Transverse colon (tissue), 4 donors: ENCODE measurements at places on chromosomes 3 and 15. TPM values are rescaled to one million over a fixed set of nuclear protein-coding genes. Genes with fewer than 3 reads are reported as not detected.

DNA sequence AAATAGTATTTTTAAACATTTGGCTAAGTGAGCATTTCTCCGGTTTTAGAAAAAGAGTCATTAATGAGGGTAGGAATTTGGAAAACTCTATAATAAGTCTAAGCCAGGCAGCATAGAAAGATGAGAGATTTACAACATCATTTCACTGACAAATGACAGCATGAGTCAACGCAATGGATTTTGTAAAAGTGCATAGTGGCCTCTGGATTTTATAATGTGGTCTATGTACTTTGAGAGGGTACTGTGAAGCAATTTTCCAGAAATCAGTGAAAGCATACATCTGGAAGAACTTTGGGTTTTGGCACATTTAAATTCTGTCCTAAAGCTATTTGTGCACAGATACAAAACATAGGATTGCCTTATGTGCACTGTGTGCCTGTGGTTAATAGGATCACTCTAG, 130.8 kb upstream of the CCNL1 start:
- no peak for DNase-seq

DNA sequence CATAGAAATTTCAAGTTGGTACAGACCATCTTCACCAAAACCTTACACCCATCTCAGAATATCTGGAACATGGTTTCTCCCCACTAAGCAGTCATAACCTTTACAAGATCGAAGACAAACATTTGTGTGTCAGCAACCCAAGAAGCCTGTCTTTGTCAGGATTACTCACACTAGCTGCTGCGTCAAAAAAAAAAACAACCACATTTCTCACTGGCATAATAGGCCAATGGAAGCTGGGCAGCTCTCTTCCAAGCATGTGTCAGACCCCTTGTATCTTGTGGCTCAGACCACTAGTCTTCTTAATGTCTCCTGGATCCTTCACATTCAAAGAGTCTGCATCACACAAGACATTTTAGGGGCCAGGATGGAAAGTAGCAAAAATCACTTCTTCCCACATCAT, 266.9 kb upstream of the IGF1R start:
- no peak for DNase-seq

GRCh38 chr3:18135060-18135814, 289.9 kb downstream of the SATB1 start:
- DNase-seq, result no peak

DNA sequence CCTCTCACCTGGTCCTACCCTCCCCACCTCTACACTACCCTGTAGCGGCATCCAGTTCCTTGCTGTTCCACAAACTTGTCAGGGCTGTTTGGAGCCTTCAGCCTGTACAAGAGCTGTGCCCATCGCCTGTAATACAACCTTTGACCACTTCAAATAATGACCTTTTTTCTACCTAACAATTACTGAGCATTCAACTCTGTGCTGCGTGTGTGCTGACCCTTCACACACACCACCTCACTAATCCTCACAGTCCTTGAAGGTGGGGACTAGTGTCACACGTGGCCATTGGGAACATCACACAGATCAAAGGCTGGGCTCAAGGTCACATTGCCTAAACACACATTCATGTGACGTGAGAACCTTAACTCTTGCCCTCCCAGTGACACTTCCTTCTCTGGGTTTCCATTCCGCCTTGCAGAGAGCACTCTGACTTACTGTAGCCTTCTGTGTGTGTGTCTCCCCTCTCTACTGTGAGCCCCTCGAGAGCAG, 3.1 kb downstream of the C3orf20 start:
- no peak for DNase-seq

- no peak for DNase-seq
Observed at GRCh38 chr3:15889936-15890335, 92.2 kb upstream of the ANKRD28 start.

DNA sequence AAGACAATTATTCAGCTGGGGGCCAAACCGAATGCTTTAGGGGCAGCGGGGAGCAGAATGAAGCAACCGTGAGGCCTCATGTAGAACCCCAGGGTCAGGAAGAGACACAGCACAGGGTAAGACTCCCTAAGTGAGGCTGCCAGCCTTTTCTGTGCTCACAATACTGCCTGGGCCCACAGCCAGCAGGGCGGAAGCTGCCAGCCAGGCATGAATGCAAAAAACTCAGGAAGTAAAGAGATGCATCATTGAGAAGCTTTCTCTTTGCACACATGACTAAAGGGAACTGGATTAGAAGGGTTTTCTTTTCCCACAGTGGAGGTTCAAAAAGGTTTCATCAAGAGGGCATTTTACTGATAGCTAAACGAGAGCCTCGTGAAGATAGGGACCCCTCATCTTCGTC, 33.3 kb downstream of the CA12 start:
- peak; percentile 75 for DNase-seq

- DNase-seq, result no peak
Observed at GRCh38 chr15:66644869-66645268, 57.2 kb upstream of the SMAD6 start.

GRCh38 chr15:76905855-76906254, 715 bp upstream of the SCAPER start:
- DNase-seq, result no peak

DNA sequence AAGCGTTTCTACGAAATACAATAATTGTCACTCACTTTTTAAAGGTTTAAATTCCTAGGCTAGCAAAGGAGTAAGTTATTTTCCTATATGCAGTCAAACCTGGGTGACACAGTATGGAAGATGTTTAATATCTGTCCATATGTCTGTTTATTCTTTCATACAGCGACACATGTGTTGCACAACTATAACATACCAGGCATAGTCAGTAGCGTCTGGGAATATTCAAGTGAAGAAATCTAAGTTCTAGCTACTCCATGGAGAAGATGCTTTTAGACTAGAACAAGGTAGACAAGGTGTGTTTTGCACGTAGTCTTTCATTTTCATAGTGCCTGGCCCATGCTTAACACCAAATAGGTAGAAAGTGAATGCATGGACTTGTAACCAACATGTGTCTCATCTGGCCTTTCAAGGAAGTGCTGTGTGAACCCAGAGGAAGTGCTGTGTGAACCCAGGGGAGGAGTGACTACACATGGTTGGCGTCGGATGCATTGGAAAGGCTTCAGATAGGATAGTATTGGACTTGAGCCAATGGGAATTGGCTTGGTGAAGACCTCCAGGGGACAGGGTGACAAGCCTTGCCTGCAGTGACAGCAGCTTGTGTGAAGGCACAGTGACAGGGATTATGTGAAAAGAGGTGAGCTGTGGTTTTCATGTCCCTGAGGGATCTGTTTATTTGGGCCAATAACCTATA, 267.0 kb downstream of the PTPRG start:
- DNase-seq, result no peak

- no peak for DNase-seq
Observed at GRCh38 chr3:70992131-70992530, 591.4 kb downstream of the FOXP1 start.

DNA sequence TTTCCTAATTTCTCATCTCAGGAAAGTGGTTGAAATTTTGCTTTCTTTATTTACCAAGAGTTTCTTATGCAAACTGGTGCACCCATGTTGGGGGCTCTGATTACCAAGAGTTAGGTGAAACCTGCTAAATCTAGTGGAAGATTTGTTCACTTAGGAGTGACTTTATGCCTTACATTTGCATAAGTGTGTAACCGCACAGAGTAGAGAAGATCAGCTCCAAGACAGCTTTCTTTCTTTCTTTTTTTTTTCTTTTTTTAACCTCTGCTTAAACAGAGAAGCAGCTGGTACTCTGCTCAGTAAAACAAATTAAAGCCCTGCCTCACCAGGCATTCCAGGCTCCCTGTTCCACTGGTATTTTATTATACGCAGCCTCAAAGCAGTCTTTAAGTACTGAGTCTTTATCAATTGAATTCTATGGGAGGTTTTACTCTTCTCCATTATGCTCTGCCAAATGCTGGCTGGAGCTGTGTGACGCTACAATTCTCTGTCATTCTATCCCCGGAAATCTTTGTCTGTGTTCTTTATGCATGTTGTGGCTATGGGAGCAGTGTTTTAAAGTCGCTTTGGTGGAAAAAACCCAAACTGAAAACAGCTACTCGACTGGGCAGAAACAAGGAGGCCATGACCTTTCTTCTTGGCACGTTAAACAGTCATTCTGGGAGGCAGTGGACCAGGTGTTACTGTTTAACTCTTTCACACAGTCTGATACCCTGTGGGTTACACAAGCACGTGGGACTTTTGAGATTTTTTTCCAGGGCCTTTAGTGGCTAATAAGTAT, 55.2 kb upstream of the GBE1 start:
- no peak for DNase-seq

DNA sequence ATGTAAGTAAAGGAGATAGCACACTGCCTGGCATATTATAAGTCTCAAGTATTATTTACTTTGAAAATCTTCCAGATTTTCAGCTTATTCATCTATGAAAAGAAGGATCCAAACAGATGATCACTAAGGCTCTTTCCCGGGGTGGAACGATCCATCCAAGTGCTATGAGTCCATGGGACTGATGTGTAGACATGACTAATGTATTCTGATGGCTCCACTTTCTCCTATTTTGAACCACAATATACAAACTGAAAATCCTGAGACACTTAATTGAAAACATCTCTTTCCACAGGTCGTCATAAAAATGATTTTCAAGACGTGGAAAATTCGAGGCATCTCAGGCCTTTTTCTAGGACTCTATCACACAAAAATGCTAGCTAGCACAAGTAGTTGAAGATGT, 33.4 kb upstream of the CHRM5 start:
- DNase-seq, result no peak

DNA sequence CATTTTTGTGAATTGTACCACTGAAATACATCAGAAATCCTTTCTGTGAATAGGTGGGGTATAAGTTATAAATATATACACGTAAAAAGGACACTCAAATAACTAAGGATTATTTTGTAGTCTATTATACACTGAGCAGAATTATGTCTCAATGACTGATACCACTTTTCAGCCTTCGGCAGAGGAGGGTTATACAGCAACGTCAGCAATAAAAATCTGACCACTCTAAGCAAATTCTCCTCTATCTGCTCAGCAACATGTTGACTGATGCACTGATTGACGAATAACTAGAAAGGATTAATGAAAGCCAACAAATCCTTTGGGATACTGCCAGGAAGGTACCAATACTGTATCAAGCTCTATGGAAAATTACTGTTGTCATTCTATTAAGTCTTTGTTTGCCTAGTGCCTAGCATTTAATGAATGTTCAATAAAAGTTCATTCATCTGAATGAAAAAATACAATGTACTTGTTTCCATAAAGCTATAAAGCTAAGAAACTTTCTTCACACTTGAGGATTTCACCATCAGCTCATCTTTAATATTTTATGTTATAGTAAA, 5.2 kb downstream of the ARPP19 start:
- no peak for DNase-seq

GRCh38 chr3:139677388-139678155, at the start of gene NMNAT3:
Gene NMNAT3, minus strand, starts transcription at chr3:139677972. Its CDS starts 50,248 bp downstream, at chr3:139627724.
- peak; percentile 92 for DNase-seq

DNA sequence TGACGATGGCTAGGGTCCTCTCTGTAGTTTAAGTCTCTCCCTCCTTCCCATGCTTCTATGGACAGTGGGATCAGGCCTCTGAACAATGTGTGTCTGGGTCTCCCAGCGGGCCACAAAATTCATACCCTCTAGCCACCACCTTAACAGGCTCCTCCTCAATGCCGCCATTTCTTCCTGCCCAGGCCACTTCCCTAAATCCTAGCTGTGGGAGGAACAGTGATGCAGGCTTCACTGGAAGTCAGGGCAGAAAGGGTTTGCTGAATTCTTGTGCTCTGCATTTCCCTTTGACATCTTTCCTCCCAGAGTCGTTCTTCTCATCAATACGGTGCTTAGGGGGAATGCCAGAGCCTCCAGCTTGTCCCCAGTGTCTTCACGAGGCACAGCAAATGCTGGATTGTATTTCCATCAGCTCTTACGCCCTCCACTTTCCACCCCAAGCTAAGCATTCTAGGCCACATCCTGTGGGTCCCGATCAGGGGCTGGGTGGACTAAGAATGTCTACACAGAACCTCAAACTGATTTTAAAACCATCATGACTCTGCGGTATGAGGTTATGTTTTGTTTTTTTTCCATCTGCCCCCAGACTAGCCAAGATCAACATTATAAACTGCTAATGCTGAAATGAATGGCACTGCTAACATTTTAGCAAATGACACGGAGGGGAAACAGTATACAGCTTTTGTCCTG, 11.9 kb upstream of the LDHAL6B start:
- DNase-seq, result no peak

The NRROS gene
- 3.7 TPM for total RNA-seq

The NBEAL2 gene
- total RNA-seq, result 81.1 TPM

The FAN1 gene
- 8.6 TPM for total RNA-seq

The CADPS gene
- total RNA-seq, result 13.1 TPM

The BCL6 gene
- 25.1 TPM for total RNA-seq

The CILP gene
- total RNA-seq, result 15.0 TPM

The TYRO3 gene
- total RNA-seq, result 0.82 TPM

The ACAD9 gene
- total RNA-seq, result 37.3 TPM

The SNRPN gene
- 75.6 TPM for total RNA-seq

The CMSS1 gene
- 2.4 TPM for total RNA-seq

The HIGD2B gene
- total RNA-seq, result not detected
